Hair follicle dermal papilla cell (primary cell): ENCODE measurements at places on chromosomes 4 and X. TPM values are rescaled to one million over a fixed set of nuclear protein-coding genes. Genes with fewer than 3 reads are reported as not detected.

SPANXA2 gene
- not detected in 2 replicates for total RNA-seq

UGT2B15 gene
- total RNA-seq = not detected in 2 replicates

MUC7 gene
- not detected in 2 replicates for total RNA-seq

GPR82 gene
- not detected in 2 replicates for total RNA-seq

OCIAD1 gene
- total RNA-seq = 70.8 and 73.7 TPM in 2 replicates

CLTRN gene
- total RNA-seq = 0.24 TPM in 1 of 2 replicates, not detected in the other

GYPE gene
- 0.85 and 2.1 TPM in 2 replicates for total RNA-seq

NKX6-1 gene
- total RNA-seq = under 0.01 TPM in 1 of 2 replicates, not detected in the other

IL2 gene
- total RNA-seq = not detected in 2 replicates

STATH gene
- not detected in 2 replicates for total RNA-seq

SSX1 gene
- total RNA-seq = not detected in 2 replicates

RTL9 gene
- total RNA-seq = 0.24 and 0.65 TPM in 2 replicates

DCAF8L2 gene
- total RNA-seq = not detected in 2 replicates

CFAP47 gene
- total RNA-seq = not detected in 2 replicates

ABCB7 gene
- 19.6 and 21.3 TPM in 2 replicates for total RNA-seq

NSUN7 gene
- total RNA-seq = 0.73 and 1.5 TPM in 2 replicates

RASL11B gene
- total RNA-seq = 1.3 and 1.8 TPM in 2 replicates

SLITRK4 gene
- 0.61 and 0.97 TPM in 2 replicates for total RNA-seq

CXorf49 gene
- not detected in 2 replicates for total RNA-seq

CXCL8 gene
- 2.1 and 25.8 TPM in 2 replicates for total RNA-seq

NDNF gene
- total RNA-seq = 11.8 and 18.7 TPM in 2 replicates

TMSB15C gene
- total RNA-seq = 1.9 and 2.9 TPM in 2 replicates
